ENCODE measurements at places on chromosomes 16 and 17.

DNA sequence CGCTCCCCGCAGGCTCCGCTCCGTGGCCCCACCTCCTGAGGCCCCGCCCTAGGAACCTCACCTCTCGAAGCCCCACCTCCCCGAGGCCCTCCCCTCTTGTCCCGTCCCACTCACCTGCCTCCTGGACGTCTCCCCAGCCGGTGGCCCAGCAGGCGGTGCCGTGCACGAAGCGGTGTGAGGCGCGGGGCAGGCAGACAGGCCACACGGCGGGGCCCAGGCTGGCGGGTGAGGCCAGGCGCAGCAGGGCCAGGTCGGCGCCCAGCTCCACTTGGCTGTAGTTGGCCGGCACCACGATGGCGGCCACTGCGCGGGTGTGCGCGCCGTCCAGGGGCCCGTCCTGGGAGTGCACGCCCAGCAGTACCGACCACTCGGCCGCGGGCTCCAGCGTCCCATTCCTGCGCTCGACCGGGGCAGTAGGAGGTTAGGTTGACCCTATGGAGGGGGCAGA is 1.6 kb downstream of the PRSS36 start:
- peak; percentile 87 for DNase-seq

DNA sequence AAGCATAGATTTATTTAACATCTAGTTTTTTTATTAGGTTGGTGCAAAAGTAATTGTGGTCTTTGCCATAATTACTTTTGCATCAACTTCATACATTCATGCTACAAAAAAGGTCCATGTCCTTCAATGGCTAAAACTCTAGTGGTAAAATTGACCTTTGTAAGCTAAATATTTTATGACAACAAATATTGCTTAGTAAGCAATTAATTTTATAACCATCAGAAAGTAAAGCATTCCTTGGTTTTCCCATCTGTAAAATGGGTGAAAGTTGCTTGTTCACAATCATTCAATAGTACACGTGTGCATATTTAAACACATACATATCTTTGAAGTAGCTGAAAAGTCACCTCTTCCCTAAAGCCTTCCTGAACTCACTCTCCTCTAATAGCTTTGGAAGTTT is 789.6 kb downstream of the CDH8 start:
- DNase-seq: no peak

- DNase-seq: peak; percentile 77
Measured at GRCh38 chr17:63930951-63931575, 1.1 kb downstream of the CD79B start.

DNA sequence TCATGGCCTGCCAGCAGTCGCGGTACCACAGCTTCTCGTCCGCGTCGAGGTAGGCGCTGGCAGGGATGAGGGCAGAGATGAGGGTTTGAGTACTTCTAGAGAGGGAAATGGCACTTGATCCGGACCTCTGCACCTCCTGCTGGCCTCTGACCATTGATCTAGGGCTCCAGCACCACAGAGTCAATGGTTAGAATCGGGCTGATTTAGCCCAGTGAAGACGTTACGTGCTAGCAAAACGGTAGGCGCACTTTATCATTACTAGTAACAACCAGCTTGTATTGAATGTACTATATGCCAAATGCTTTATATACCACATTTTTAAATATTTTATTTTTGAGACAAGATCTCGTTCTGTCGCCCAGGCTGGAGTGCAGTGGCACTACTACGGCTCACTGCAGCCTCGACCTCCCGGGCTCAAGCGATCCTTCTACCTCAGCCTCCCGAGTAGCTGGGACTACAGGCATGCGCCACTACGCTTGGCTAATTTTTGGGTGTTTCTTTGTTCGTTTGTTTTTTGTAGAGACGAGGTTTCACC is 526 bp downstream of the TSNAXIP1 start:
- DNase-seq: no peak

- no peak for DNase-seq
Measured at GRCh38 chr17:31559584-31560501, 168.4 kb downstream of the RAB11FIP4 start.

DNA sequence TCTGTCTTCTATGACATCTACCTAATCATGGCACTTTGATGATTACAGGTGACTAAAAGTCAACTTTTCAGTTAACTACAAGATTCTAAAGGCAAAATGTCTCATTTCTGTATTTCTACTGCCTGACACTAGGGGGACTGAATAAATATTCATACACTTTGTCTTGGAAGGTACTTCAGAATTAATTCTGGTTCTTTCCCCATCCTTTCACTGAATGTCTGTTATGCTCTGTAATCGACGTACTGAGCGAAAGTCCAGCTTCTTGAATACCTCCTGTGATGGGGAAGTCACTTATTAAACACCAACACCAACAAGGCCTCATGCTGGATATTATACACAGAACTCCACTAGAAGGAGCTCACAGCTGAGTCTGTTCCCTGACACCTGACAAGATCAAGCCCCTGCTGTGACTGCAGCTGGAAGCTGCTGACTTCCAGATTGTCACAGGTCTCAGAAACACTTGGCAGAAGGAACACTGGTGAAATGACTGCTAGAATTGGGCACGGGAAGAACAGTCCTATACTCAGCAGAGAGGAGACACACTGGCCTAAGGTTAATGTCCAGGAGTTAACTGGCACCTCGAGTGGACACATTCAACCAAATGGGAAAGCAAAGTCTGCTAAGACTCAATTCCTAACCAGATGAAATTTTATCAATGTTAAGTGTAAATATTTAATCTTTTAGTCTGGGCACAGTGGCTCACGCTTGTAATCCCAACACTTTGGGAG is 31.9 kb downstream of the CMC2 start:
- no peak for DNase-seq

DNA sequence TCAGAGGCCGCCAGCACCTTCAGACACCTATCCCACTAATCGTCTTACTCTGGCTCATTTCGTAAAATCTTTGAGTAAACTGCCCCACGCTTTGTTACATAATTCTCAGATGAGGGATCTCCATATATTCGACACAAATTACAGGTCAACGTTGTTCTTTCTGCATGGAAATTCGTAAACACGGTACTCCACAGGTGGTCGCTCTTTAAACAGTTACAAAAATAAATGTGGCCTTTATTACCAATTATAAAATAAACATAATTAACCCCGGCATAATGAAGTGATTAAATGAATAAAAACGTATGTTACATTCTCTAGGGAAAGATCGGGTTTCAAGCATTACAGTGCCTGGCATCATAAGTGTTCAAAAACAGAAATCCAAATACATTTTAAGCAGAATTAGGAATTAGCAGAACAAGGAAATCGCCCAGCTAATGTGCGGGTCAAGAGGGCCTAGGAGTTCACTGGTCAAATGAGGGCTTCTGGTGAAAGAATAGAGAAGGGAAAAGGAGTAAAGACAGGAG is 943 bp upstream of the PIP4K2B start:
- no peak for DNase-seq

DNA sequence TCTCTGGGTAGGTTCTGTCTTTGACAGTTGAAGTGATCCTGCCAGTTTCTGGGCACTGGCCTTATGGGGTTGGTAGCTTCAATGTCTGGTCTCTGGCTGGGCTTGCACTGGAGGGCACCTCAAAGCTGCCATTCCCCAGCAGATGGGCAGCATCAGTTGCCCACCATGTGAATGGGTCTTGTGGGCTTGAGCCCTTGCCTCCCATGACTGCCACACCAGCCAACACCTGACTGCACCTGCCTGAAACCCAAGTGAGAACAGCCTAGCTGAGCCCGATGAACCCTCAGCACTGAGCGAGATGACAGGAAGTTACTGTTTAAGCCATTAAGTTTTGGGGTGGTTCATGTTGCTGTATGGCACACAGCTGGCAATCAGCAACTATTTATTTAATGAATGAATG is 69.1 kb upstream of the AXIN2 start:
- DNase-seq: no peak

DNA sequence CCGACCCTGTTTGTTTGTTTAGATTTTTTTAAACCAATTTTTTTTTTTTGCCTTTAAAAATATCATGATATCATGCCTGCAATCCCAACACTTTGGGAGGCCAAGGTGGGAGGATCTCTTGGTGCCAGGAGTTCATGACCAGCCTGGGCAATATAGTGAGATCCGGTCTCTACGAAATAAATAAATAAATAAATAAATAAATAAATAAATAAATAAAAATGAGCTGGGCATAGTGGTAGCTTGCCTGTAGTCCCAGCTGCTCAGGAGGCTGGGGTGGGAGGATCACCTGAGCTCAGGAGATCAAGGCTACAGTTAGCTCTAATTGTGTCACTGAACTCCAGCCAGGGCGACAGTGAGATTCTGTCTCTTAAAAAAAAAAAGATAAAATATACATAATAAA is 8.1 kb upstream of the IGF2BP1 start:
- DNase-seq: no peak

DNA sequence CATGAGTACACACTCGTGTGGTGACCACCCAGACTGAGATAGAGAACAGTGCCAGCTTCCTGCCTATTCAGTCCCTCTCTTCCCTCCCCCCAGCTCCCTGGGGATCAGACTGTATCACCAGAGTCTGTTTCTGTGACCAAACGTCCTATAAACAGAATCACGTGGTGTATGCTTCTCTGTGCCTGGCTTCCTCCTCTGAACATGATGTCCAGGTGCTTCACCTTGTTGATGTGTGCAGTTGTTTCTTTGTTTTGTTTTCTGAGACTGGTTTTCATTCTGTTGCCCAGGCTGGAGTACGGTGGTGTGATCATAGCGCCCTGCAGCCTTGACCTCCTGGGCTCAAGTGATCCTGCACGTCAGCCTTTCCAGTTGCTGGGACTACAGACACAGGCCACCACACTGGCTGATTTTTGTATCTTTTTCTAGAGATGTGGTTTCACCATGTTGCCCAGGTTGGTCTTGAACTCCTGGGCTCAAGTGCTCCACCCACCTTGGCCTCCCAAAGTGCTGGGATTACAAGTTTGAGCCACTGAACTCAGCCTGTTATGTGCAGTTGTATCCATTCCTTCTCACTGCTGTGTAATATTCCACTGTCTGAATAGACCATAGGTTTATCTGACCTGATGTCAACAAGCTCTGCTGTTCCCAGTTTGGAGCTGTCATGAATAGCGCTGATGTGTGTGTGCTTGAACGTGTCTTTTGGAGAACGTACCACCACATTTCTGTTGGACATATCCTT is 28.9 kb upstream of the PRM1 start:
- no peak for DNase-seq

- DNase-seq: no peak
Measured at GRCh38 chr17:68210570-68211315, 37.1 kb upstream of the AMZ2 start.

GRCh38 chr17:15260376-15261257 is 4.5 kb downstream of the PMP22 start:
- peak; percentile 84 for DNase-seq

DNA sequence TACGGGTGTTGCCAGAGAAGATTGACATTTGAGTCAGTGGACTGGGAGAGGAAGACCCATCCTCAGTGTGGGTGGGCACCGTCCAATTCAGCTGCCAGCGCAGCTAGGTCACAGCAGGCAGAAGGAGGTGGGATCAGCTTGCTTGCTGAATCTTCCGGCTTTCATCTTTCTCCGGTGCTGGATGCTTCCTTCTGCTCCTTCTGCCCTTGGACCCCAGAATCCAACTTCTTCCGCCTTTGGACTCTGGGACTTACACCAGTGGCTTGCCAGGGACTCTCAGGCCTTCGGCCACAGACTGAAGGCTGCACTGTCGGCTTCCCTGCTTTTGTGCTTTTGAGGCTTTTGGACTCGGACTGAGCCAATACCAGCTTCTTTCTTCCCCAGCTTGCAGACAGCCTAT is 46.1 kb upstream of the RPL38 start:
- DNase-seq: no peak

GRCh38 chr16:2194166-2194834 is 2.1 kb downstream of the CASKIN1 start:
- peak; percentile 57 for DNase-seq

- DNase-seq: no peak
Measured at GRCh38 chr17:58236394-58236793, 2.0 kb upstream of the LPO start.

GRCh38 chr16:66226762-66227161 is 139.7 kb upstream of the CDH5 start:
- DNase-seq: no peak
